Natural killer cell (primary cell): ENCODE measurements at places on chromosomes 1 and 21.

DNA sequence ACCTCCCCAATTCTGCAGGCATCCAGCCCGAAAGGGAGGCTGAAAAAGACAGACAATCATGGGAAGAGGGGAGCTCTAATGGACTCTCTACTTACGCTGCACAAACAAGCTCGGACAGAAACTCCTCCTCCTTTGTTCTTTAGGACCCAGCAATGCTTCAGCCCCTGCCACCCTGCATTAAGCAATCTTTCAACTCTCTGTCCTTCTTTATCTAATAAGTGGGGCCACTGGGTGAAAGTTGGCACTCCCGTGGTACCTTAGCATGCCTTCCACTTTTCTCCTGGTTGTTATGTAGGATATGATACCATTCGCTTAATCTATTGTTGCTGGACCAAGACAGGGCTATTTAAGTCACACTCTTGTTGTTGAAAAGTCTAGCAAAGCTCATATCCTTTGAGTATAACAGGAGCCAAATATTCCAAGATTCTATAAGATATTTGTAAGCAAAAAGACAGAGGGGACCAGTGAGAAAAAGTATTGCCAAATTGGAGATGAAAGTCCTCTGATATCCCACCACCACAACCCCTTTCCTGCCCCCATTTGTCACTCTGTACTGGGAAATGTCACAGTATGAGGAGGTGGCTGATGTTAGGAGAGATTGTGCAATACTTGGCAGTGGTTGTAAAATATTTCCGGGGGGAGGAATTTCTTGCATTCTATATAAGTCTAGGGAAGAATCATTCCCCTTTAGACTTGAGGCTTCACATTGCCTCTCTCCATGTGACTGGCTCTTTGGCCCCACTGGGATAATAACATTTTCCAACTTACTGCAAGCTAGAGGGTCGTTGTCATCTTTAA, 137.3 kb upstream of the GJB5 start:
- DNase-seq: no peak

DNA sequence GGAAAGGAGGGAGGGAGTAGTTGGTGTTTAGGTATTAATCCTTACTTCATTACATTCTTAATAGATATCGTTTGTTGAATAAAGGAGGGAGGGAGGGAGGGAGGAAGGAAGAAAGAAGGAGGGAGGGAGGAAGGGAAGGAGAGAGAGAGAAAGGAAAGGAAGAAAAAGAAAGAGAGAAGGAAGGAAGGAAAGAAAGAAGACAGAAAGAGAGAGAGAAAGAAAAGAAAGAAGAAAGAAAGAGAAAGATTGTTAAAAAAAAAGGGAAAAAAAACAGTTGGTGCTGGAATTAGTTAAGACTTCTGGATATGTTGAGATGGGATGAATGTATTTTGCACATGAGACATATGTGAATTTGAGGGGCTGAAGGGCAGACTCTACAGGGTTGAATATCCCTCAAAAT, 44.1 kb upstream of the ZSWIM5 start:
- DNase-seq: no peak

DNA sequence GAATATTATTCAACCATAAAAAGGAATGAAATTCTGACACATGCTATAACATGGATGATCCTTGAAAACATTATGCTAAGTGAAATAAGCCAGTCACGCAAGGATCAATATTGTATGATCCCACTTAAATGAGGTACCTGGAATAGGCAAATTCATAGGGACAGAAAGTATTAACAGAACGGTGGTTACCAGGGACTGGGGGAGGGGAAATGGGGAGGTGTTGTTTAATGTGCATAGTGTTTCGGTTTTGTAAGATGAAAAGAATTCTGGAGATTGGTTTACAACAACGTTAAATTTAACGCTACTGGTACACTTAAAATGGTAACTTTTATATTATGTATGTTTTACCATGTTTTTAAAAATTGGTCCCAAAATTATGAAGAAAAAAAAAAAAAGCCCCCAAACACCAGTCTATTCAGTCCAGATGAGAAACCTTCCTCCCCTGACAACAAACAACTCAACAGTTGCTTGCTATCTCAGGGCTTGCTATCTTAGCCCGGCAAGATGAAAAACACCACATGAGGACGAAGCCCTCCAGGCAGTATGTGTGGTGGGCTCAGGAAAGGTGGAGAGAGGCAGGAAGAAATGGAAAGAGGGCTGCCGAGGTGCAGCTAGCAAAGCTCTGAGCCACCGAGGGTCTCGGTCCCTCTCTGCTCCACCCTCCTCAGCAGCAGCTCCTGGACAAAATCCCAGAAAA, 8.5 kb downstream of the NUAK2 start:
- no peak for DNase-seq

DNA sequence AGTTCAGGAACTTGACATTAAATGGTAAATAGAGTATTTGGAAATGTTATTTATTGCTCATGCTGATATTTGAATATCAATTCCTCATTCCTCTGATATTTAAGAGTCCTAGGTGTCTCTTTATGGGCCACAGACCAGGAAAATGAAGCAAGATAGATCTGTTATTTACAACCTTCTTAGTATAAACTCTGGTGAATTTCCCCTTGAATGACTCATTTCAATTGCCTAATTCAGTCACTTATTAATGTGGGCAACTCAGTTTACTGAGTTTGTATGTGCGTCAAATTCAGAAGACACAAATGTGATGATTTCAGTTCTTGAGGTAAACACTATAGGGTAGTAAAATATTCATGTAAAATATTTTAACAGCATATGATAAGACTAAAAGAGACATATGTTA, 1404.4 kb upstream of the PRMT6 start:
- DNase-seq: no peak

- peak; percentile 31 for DNase-seq
Measured at GRCh38 chr21:26067836-26068594, 102.6 kb downstream of the APP start.

- no peak for DNase-seq
Measured at GRCh38 chr1:211490821-211491415, 1.0 kb downstream of the RD3 start.

GRCh38 chr1:166695115-166695514, 144.2 kb upstream of the POGK start:
- DNase-seq: no peak

GRCh38 chr1:63112155-63112900, 210.0 kb upstream of the FOXD3 start:
- no peak for DNase-seq

DNA sequence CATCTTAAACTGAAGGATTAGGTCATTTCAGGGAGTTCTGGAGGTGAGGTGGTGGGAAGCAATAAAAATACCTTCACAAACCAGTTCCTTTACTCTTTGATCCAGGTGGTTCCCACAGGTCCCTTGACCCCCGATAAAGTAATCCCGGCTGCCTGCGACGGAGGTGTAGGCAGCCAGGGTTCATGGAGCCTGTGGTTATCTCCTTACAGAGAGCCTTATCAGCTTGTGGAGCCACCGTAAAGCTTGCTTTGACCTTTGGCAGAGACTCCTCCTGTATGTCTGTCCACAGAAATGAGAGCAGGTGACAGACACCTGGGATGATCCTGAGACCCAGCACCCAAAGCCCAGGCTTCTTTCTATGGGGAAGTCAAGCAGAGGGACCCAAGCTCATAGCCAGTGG, 243.4 kb downstream of the KIF26B start:
- DNase-seq: no peak

DNA sequence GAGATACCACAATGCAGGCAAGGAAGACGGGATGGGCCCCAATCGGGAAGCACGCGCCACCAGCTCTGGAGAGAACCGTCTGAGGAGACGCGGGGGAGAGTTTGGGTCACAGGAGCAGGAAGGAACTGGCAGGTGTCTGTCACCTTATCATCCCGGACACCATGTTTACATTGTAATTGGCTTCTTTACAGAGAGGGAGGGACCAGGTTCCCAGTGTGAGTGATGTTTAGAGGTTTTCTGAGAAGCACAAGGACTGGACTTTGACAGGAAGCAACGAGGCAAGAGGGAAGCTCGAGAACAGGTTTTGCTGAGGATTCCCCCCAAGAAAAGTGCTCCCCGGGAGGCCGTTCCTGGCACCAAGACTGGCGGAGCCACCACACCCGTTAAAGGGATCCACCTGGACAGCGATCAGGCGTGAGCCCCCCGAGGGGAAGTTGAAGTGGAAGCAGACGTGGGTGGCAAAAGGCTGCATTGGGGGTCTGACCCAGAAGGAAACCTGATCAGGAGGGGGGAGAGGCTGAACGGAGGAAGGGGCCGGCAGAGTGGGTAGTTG, 957 bp downstream of the EPS15 start:
- peak; percentile 80 for DNase-seq

DNA sequence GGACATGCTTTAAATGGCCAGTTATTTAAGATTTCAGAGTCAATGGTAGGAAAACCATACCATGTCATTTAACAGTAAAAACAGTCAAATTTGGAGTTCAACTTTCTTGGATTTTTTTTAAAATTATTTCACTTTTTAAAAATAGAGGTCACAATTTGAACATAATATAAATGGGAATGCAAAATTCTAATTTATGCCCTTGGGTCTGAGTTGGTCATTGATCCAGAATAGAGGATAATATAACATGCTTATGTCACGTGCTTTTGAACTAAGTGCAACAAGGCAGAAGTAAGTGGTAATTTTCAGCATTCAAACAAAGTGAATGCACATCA, 113.1 kb upstream of the SLC35F3 start:
- no peak for DNase-seq

DNA sequence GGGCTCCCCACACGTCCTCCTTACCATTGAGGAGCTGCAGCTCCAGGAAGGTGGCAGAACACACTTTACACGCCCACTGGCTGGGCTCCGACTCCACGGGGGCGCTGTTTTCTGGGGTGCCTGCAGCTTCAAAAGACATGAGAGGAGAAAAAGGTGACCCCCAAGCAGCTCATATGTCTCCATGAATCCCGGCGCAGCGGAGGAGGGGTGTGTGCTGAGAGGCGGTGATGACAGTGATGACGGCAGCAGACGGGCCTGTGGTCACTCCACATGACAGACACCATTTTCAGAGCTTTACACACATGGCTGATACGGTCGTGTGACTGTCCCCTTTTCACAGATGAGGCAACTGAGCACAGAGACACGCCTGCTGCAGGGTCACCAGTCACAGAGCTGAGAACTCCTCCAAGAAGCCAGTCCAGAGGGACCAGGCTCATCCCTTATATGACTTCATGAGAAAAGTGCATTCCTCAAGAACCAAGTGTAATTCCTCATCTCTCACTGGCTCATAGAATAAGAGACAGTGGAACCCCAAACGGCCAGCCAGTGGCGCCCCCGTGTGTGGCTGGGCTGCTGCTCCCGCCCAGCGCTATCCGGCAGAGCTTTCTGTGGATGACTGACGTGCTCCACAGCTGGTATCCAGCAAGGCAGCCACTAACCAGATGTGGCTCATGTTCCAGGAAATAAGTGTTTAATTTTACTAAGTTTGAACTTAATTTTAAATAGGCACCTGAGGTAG, 31.9 kb downstream of the PRDM15 start:
- DNase-seq: no peak

DNA sequence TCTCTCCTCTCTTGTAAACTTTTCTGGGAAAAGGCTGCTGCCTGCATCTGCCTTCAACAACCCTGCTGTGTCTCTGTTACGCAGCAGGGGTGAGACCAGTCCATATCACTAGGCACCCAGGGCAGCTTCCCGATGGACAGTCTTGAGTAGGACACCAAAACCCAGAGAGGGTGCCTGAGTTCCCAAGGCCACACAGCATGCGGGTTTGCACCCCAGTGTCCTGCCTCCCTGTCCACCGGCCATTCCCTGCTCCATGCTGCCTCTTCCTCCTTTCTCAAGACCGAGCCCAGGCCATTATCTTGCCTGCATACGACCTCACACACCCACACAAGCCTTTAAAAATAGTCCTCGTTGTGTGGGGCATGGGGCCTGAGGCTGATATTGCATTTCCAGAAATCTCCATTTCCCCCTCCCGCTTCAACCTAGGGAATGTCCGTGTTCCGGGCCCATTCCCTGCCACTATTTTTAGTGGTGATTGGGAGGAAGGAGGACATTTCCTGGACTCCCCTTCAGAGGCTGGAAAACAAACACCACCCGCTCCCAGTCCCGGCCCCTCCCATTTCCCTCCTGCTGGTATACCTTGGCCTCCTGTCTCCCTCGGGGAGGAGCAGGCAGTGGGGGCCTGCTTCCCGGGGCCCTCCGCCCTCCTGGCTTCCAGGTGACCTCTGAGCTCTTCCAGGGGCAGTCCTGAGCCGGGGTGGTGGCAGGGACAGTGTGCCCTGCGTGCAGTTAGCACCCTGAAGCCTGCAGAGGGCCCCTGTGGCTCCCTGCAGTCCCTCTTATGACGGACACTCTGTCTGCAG, 132.4 kb upstream of the TMEM51 start:
- DNase-seq: no peak

- DNase-seq: no peak
Measured at GRCh38 chr1:205939690-205940330, 3.4 kb downstream of the SLC26A9 start.

GRCh38 chr1:103341377-103341880, 184.1 kb upstream of the RNPC3 start:
- no peak for DNase-seq

DNA sequence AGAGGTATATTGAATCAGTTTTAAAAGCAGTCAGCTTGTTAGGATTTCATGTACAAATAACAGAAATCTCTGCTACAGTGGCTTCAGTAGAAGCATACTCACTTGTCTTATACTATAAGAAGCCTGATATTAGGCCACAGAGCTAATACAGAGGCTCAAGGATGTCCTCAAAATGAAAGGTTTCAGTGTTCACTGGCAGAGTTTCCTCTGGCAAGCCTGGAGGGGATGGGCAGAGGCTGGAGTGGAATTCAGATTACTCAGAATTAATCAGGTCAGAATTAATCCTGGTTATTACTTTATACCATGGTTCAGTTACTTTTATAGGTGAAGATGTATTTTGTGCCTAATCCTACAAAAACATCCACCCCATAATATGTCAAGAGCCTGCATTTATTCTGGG, 520.5 kb downstream of the USP25 start:
- no peak for DNase-seq

DNA sequence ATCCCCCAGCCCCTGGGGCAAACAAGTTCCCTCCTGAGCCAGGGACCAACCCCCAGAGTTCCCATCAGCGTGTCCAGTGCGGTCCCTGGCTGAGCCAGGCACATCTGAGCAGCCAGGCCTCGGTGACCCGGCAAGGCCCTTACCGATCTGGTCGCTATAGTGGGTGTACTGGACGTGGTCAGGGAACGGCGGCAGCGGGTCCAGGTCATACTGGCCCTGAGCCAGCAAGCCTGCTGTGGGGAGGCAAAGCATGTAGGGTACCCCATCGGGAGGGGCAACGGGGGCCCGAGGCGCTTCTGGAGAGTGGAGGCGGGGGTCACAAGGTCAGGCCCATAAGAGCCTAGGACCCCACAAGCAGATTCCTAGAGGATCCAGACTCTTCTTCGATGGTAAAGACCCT, 3.5 kb downstream of the MFAP2 start:
- no peak for DNase-seq

GRCh38 chr1:244209955-244210354, 158.9 kb downstream of the ZBTB18 start:
- DNase-seq: no peak
